Pulmonary artery endothelial cell (primary cell): ENCODE measurements at places on chromosomes 2 and 18.

DNA sequence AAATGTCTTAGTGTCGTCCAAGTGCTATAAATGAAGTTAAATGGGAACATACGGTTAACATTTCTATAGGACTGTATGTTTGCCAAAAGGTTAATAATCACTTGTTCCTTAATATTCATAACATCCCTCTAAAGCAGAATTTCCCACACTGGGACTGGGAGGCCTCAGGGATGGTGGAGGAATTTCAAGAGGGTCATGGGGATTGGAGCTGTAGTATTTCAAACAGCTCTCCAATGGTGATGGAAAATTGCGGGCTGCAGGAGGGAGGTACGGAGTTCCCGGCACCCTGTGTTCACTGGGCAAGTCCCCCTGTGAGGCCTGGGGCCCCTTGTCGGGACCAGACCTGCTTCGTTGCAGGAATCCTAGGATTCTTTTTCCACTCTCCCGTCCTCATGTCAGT is 39.8 kb upstream of the CTAGE1 start:
- no peak for DNase-seq

GRCh38 chr18:22169889-22170420 is 566 bp downstream of the GATA6 start:
- DNase-seq, result no peak

DNA sequence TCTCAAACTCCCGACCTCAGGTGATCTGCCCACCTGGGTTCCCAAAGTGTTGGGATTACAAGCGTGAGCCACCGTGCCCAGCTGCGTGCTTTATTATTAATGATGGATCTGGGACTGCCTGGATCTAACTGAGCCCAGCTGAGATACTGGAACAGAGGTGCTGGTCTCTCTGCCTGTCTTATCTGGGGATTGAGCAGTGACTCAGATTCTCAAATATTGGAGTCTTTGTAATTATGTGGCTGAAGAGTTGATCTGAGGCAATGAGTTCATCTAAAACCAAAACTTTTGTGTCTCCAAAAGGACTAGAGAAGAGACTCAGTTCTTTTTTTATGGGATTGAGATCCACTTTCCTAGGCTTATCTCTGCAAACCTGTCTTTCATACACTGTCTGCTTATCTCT is 16.3 kb downstream of the PLEKHB2 start:
- DNase-seq, result no peak

DNA sequence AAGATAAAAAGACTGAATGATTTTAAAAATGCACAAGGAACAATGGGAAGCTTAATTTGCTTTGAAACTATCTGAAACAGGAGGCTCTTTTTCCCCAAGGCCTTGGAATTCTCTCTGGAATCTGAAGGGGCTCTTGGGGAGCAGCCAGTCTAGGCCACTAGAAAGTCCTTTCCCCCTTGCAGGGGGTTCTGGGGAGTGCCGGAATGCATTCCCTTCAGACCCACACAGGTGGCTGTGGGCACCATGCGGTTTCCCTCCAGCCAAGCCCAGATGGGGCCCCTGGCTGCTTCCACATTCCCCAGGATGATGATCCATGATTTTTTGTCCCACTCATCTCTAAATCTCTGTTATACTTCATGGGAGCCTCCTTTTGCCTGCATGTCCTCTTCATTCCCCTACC is 10.7 kb downstream of the GPR45 start:
- no peak for DNase-seq

DNA sequence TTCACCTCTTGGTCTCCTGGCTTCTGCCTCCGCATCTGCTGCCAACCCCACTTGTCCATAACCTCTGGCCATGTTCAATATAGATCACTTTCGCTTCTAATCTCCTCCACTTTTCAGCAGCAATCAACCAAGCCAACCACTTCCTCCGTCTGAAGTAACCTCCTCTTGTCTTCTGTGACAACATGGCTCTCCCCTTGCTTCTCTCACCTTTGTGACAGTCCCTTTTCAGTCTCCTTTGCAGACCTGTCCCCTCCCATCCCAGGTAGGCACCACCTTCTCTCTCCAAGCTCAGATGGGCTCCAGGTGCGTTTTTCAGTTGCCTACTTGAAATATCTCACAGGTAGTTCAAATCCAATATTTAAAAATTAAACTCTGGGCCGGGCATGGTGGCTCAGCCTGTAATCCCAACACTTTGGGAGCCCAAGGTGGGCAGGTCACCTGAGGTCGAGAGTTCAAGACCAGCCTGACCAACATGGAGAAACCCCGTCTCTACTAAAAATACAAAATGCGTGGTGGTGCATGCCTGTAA is 4.7 kb upstream of the PSD4 start:
- DNase-seq, result no peak

GRCh38 chr18:76524900-76525698 is 30.1 kb upstream of the ZNF516 start:
- DNase-seq, result no peak

- DNase-seq, result no peak
These were observed 35.3 kb downstream of the MROH2A start for GRCh38 chr2:233813236-233814055.

- DNase-seq, result no peak
These were observed 18.6 kb downstream of the DDX18 start for GRCh38 chr2:117832905-117833613.

DNA sequence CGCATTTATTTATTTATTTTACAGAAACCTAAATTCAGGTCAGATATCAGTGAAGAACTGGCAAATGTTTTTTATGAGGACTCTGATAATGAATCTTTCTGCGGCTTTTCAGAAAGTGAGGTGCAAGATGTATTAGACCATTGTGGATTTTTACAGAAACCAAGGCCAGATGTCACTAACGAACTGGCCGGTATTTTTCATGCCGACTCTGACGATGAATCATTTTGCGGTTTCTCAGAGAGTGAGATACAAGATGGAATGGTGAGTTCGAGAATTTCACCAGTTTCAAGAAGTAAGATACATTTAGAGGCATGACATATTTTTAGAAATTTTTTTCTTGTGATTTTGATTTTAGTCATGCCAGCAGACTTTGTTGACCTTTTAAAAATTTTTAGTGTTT is 4.6 kb downstream of the CDCA7 start:
- no peak for DNase-seq

DNA sequence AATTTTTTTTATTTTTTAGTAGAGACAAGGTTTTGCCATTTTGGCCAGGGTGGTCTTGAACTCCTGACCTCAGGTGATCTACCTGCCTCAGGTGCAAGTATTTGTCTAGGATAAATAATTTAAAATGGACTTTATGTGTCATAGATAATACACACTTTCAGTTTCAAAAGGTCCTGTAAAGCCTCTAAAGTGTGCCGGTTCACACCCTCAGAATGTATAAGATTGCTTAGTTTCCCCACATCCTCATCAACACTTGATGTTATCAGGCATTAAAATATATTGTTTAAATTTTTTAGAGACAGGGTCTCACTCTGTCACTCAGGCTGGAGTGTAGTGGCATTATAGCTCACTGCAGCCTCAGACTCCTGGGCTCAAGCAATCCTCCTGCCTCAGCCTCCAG is 170.5 kb downstream of the ANKRD44 start:
- DNase-seq, result no peak

GRCh38 chr2:12728221-12728777 is 11.6 kb downstream of the TRIB2 start:
- no peak for DNase-seq

DNA sequence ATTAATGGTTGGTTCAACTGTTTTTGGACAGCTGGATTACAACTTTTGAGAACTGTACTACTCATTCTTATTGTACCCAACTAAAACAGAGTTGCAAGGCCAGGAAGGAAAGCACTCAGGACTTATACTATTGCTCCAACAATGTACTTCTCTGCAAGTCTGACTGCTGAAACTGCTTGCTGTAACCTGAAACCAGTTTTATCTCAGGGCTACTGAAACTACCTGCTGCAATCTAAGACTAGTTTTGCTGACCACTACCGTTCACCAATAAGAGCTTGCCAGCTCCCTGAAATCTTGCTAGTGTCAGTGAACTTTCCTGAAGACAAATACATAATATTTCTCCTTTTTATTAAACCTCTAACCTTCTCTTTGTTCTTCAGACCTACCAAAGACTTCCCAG is 157.3 kb downstream of the CDCA7 start:
- DNase-seq, result no peak

GRCh38 chr2:2763351-2764000 is 432.4 kb upstream of the MYT1L start:
- no peak for DNase-seq

DNA sequence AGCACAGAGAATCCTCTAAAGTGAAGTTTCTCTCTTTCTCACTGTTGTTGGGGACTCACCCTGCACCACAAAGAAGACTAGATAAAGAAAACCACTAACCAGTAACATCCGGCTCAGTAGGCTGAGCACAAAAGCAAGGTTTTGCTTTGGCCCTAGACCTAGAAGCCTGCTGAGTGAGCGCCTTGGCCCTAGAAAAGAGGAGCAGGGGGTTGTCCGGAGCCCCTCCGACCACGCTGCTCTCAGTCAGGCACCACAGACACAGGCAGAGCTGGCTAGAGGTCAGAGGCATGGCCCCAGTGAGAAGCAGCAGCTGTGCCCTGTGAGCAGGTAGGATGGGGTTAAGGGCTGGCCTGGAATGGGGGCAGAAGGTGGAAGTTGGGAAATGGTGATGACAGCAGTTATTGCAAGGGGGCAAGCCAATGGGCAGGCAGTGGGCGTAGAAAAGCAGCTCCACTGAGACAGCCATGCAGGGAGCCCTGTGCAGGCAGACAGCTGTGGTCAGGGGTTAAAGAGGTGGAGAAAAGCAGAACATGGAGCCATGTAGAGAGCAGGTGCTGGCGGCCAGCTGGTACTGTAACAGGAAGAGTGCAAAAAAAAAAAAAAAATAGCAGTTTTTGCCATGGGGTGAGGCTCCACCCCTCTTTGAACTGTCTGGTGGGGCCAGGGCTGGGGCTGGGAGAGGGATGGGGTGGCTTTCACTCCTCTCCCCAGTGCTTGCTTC is 36.9 kb upstream of the SLC14A1 start:
- DNase-seq, result no peak

GRCh38 chr2:160616149-160616548 is 122.5 kb upstream of the RBMS1 start:
- no peak for DNase-seq

DNA sequence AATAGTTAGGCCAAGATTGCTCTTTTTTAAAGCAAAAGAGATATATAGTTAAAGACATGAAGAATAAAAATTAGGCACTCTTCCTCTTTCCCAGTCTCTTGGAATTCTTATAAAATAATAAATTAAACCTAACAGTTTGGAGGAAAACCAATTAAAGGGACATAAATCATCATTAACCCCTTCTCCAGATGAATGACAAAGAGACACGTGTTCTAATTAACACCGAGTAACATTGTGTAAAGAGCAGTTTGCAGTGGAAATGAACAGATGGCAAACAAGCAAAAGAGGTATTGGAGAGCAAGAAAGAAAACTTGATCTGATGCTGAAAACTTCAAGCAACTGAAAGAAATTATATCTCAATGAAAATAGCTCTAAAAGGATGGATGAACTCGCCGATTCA is 48.4 kb downstream of the BCL2 start:
- DNase-seq, result no peak

DNA sequence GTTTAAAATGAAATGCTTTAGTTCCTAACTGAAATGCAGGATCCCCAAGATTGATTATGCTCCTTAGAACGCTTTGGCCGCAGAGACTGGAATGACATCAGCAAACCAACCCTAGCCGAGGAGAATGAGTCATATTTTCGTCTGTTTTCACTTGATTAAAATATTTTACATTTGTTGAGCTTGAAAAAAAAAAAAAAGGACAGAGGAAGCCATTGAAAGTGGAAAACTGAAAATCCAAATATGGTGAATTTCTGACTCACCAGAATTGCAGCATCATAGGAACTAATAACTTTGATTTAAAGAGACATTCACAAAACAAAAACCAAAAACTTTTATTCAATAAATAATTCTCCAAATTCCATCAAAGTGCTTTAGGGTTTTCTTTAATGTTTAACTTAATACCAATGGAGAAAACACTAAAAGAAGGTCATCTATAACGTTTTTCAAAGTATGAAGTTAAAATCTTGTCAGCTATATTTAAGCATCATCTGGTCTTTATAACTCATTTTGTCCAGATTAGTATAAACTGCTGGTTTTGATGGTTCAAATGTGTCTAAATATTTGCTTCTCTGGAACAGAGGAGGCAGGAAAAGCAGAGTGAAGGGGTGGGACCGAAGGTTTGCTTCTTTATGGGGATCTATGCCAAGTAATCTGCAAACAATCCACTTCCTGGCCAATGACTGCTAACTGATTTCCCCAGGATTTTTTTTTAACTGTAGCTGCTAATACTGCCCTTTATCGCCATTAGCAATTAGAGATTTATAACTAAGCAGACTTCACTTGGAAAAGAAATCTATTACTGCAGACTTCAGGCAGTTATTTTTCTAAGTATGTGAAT is 30.9 kb upstream of the COL5A2 start:
- DNase-seq, result peak; percentile 78

DNA sequence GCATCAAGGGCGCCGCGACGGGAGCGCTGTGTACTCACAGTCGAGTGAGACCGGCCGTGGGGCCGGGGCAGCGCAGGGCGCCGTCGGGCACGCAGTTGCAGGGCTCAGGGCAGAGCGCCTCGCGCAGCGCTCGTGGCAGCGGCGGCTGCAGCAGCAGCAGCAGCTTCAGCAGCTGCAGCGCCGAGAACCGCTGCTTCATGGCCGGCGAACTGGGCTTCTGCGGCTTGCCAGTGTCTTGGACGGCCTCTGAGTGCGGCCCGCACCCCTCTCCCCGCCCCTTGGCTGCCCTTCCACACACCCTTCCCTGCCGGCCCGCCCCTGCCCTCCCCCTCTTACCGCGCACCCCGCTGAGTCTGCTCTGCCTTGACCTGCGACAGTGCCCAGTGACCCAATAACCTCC is at the start of gene LHCGR:
Gene LHCGR (minus strand): TSS at position 252 of the 400 bp plus-strand sequence. CDS start 53 bp downstream, at position 199.
- DNase-seq, result no peak

DNA sequence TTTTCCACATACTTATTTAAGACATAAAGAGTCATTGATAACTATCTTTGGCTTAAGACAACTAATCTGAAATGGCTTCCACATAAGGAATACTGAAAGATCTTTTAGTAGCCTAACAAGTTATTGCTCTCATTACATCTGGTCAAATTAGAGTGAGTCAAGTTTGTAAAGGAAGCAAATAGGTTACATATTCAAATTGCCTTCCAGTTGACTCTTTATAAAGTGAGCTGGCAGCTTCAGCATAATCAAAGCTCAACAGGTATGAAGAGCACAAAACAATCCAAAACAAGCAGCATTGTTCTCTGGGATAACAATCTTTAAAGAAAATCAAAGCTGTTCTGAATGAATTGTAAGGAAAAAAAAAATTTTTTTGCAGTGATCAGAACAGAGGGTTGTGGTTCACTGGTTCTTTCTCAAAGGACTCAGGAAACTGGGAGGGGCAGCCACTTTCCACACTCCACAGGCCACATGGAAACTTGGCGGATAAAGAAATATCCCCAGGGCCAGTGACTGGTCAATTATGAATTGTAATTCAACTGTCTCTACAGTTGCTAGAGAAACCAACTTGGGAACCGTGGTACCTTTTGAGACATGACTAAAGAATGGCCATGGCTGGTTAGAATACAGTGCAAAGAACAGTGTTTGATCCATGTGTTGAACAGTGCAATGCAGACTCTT is 369.3 kb upstream of the KCNH7 start:
- DNase-seq, result no peak
